ENCODE measurements at places on chromosomes 4 and X. TPM values are rescaled to one million over a fixed set of nuclear protein-coding genes. Genes with fewer than 3 reads are reported as not detected.
A peak's percentile ranks its signal among the peaks of the same experiment; 100 is the strongest.

DSPP gene
- total RNA-seq: not detected

JADE3 gene
- 9.9 TPM for total RNA-seq

UCP1 gene
- not detected for total RNA-seq

TMEM271 gene
- 0.35 TPM for total RNA-seq

HMGN5 gene
- 4.0 TPM for total RNA-seq

STK32B gene
- total RNA-seq: 5.3 TPM

TMA16 gene
- total RNA-seq: 21.1 TPM

CTAG2 gene
- total RNA-seq: not detected

MTTP gene
- total RNA-seq: 1.5 TPM

TSPAN7 gene
- total RNA-seq: 50.5 TPM

SMC1A gene
- 32.2 TPM for total RNA-seq

DNA sequence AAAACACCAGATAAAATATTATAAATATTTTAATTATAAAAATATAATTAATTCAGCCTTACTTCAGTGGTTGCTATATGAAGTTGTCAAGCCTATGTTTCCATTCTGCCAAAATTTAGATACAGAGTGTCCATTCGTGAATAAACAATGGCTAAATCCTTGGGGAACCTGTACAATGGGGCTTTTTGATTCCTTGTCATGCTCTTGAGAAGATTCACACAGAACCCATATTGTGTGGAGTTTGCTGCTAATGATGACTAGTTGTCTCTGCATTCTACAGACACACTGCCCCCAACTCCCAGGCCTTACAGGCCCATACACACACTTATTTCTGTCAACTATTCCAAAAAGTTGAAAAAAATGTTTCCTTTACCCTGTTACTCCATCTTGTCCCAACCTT lies 33.4 kb upstream of the MAGEC2 start:
- no peak for ATAC-seq

DNA sequence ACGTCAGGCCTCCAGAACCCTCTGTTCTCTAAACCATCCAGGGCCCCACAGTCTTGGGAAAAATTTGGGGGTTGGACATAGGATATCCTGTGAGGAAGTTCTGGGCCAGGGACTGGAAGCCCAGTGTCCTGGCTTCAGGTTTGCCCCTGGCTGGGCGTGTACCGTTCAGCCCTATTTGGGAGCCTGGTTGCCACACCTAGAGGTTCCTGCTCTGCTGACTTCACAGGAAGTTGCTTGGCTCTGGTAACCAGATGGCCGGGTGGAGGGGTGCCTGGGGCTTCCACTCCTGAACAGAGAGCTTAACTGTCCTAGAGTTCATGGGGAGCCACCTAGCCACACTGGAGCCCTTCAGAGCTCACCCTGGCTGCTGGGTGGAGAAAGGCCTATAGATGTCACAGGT lies 1.1 kb downstream of the TAFAZZIN start:
- ATAC-seq: peak; percentile 40

DNA sequence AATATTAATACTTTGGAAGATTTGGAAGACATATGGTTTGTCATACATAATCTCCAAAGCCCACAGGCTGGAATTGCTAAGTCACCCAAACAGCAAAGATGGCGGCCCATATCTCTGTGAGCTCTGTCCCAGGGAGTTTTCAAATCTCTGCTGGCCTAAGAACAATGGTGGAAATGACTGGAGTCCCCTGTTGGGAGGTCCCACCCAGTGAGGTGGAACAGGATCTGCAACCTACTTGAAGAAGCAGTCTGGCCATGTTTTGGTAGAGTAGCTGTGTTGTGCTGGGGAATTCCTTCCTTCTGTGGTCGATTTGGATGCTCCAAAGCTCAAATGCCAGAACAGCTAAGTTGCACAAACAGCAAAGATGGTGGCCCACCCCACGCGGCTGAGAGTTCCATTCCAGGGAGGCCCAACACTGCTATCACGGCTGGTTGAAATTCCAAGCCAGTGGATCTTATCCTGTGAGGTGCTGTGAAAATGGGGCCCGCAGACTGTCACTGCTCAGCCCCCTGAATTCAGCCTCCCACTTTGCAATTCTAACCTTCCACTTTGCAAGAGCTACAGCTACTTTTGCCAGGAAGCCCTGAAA lies 3.2 kb upstream of the UGT2B7 start:
- ATAC-seq: no peak

GRCh38 chr4:153018031-153018430 lies 81.9 kb downstream of the FHDC1 start:
- no peak for ATAC-seq

DNA sequence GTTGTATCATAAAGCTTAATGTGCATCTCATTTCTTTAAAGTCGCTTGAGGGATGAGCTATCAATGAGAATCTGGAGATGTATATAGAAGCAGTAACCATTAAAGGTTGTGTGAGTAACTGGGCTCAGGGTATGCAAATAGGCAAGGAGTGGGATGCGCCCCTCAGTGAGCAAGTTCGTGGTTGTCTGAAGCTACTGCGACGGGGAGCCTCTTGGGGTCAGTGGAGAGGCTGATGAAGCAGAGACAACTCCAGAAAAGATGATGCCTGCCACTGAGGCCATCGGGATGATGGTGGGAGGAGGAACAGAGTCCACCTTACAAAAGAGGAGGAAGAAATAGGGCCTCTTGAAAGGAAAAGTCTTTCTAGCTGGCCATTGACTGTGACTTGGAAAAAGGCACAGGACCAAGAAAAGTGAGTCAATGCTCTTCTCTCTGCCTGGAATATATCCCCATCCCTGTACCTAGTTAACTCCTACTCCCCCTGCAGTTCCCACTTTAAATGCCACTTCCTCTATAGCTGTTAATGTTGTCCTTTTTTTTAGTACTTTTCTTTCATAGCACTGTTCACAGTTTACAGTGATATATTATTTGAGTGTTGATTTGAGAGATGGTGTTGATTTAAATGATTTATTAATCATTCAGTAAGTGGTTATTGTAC lies 51.4 kb upstream of the LSM6 start:
- no peak for ATAC-seq

DNA sequence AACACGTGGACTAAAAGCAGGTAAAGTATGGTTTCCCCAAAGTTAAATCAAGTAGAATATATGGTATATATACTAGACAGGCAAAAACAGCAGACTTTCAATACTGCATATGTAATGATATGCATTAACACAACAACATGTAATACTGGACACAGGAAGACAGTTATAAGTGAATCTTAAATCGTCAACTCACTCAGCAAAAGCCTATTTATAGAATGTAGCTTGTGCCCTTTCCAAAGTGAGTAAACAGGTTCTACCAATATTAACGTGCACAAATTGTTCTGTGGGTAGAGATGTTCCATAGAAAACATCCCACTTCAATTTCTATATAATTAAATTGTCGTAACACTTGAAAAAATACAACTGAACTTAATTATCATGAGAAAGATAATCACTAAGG lies 30.6 kb downstream of the FAM241A start:
- ATAC-seq: no peak

DNA sequence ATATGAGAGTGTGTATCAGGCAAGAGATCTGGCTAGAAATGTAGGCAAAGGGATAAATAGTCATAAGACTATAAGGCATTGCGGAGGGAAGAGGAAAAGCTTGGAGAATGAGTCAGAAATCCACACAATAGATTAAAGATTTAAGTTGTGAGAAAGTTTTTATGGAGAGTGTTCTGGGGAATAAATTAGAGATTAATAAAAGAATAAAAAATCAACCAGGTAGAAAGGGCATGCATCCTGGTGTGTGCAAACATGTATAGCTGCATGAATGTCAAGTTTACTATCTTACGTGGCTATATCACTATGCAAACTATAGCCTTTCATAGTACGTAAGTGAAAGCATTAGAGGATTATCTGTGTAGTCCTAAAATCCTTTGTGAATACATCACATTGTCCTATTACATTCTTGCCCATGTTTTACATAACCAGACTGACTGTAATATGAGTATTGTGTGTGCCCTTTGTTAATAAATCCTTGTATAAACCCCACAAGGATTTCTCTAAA lies 36.9 kb downstream of the SNCA start:
- ATAC-seq: no peak

DNA sequence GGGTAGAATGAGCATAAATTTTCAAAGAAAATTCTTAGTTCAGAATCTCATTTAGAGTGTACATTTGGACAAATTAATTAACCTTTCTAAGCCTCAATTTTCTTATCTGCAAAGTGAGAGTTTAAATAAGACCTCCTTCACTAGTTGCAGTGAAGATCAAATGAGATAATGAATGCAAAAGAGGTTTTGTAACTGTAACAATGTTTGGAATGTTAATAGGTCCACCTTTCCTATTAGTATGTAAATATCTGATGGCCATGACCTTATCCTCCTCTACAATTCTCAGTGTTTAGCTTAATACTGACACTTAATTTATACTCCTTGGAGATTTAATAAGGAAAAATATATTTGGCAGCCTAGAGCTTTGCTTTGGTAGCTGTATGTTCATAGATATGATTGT lies 138.8 kb downstream of the GABRG1 start:
- no peak for ATAC-seq

DNA sequence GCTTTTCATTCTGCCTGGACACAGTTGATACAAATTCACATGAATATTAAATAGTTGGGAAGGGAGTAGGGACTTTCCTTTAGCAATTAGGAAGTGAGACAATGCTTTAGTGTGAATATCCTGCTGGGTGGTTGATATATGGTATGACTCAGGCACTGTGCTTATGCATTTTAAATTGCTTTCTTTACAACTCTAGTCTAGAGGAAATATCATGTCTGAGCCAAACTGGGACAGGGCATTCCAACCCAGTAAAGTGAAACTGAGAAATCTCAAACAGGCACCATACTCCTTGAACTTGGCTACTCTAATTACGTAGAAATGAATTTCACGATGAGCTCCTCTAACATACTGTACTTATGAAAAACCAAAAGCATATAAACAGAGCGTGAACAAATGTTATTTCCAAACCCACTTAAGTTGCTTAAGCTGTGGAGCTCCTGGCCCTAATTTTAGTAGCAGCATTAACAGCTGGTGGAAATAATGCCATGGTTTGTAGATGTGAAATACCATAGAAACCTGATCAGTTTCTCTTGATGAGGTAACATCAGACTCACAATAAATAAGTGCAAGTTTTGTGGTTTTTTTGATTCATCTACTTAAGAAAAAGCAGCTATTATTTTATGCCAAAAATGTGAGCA lies 242.9 kb upstream of the GK2 start:
- ATAC-seq: peak; percentile 40

DNA sequence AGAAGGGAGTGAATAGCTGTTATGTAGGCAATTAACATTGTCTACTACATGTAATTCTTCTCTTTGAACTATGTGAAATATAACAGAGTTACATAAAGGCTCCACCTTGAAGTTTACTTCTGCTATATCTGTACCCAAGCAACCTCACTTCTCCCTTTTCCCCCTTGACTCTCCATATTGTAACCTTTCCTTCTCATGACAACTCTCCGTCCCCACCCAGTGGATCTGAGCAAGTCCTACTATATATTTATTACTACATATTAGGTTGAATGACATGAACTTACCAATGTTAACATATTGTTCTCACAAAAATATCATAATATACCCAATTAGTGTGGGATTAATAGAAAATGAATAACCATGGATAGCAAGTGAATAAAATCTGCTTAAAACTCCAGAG lies 93.2 kb upstream of the ATP8A1 start:
- ATAC-seq: no peak

Data from gastroesophageal sphincter (tissue), 4 donors.